ENCODE measurements at places on chromosomes 1 and 21.
A peak's percentile ranks its signal among the peaks of the same experiment; 100 is the strongest.

- DNase-seq, result peak; percentile 61
Observed at GRCh38 chr1:108200687-108201051, 526 bp upstream of the SLC25A24 start.

GRCh38 chr1:161013488-161014230, 7.3 kb downstream of the F11R start:
- DNase-seq, result no peak

GRCh38 chr1:183039985-183040447, 16.8 kb downstream of the LAMC1 start:
- no peak for DNase-seq

DNA sequence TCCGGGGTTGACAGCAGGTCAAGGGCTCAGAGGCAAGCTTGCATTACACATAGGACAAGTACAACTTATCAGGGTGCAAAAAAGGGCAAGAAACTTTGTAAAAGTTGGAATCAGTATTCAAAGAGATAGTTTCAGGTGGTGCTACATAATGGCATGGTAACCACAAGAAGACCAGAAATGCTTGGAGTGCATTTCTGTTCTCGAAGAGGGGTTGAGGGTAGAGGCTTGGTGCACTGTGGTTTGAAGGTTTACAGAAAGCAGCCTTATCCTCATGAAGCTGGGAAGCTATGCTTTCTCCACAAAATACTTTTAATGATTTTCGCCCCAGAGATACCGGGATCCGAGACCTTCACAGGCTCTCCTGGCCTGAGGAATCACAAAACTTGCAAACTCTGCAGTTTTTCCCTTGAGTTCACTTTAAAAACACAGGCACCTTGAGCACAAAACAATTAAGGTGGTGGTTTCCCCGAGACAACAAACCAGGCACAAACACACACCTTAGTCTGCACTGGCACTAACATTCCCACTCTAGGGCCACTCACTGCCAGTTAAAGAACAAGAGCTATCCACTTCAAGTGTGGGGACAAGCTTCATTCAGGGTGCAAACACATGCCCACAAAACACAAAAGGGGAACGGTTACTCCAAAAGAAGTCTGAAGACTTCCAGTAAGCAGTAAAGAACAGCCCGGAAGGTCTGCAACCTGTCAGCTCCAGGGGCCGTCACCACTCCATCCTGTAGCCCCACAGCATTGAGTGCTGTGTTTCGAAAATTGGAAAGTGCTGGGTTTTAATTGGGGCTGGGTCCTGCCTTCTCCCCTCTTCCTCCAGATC, 29.8 kb upstream of the NFIA start:
- DNase-seq, result no peak

DNA sequence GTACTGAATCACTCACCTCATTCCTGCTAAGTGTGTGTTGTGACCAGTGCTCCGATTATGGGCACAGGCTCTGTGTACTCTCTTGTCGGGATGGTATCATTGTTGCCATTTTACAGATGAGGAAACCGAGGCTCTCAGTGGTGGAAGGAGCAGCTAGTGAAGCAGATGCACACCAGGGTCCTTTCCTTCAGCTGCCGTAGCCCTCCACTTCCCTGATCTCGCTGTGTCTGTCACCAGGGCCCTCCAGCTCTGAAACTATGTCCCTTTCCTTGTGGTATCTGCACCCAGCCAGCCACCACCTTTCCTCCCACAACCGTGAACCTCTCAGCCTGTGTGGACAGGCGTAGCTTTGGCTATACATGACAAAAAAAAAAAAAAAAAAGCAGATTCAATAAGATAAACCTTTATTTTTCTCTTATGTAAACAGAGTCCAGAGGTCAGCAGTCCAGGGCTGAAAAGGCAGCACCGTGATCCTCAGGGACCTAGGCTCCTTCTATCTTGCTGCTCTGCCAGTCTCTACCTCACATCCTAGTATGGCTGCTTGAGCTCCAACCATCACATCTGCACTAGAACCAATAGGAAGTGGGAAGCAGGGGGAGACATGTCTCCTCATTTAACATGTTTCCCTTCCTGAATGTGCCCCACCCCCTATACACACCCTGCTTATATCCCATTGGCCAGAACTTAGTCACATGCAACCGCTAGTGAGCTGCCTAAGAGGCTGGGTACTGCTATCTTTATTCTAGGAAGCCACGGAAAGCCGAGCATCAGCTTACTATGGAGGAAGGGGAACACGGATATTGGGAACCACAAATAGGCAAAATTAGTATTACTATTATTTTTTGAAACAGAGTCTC, 44.3 kb downstream of the TMEM51 start:
- DNase-seq, result no peak

DNA sequence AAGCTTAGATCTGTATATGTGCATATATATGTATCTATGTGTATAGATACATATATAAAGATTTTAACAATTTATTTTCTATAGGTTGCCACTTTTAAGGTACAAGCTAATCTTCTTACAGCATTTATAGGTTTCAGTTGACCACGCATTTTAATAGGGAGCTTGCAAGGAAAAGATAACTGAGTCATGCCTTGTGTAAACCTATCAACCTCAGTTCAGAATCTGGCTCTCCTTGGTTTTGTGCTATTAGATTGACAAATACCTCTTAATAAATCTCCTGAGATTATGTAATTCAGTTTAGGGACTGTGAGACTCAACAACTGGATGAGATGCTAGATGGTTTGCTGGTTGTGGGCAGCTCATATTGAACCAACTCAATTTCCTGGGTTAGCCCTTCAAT, 114.7 kb upstream of the SERBP1 start:
- no peak for DNase-seq

GRCh38 chr1:222950892-222951291, 136.1 kb downstream of the DISP1 start:
- DNase-seq, result peak; percentile 1

DNA sequence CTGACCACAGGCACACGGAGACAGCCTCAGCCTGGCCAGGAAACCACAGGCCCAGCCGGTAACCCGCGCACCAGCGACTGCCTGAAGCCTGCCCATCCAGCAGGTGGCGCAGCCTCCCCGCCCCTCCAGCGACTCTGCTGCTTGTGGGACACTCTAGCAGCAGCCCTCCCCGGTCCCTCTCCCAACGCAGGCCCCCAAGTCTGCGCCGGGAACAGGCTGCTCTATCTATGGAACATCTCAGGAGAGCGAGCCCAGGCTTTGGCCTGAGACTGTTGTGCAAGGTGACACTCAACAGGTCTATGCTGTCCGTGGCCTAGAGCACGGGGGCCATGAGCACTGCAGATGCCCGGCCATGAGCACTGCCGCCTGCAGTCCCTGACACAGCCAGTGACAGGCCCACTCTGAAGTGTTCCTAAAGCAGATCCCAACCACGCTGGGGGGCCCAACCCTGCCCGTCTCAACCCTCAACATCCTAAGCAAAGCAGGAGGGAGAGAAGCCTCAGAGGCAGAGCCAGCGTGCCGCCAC, 28.4 kb downstream of the WDR4 start:
- no peak for DNase-seq

- no peak for DNase-seq
Observed at GRCh38 chr1:165496501-165496900, 47.3 kb upstream of the LRRC52 start.

Measured in NCI-H524 treated with DMSO at 0.1 percent for 48 hours (cell line).